ENCODE measurements at places on chromosomes 13 and 19.

GRCh38 chr13:40550130-40550529 is 116.3 kb downstream of the FOXO1 start:
- no peak for DNase-seq

DNA sequence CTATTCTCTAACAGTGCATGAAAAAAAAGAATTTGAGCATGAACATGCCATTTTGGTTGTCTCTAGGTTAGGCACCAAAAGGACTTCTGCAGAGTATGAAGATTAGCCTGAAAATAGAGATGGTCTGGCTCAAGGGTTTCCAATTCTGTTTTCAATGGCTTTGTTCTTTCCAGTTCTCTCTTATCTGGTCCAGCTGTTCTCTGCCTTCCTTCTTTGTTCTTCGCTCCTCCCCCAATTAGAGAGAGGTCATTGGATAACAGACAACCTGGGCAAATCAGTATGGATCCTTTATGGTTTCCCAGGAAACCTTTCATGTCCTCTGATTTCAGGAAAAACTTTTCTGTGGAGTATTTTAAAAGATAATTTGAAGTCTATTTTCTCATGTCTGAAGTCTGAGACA is 623.4 kb downstream of the PCDH17 start:
- DNase-seq: no peak

DNA sequence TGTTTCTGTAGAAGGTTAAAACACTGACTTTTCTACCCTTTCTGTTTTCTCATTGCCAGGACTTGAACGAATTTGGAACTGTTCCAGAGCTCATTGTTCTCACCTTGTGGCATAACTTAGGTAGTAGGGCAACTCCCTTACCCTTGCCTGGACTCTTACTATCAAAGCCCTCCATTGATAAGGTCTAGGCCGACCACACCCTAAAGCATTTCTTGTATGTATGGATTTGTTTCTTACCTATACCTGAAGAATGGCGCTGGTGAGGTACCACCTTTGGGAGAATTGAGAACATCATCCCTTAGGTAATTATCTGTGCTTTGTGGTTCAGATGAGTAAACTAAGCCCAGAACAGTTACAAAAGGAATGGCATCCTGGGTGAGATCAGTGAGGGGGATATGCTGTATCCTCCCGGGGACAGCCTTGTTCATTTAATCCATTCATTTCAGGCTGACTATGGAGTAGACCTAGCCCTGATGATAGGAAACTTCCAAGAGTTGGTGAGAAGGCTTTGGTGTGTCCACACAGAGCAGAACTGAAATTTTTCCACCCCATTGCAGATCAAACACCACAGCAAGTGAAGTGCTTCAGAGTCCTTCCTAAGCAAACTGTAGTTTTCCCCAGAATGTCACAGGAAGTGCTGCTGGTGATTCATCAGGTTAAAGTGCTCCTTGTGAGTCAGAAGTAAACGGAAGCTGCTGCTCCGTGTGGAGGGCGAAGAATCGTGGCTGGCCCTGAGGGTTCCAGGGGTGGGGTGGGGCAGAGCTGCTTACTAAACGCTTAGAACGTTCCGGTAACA is 113.0 kb downstream of the TEX26 start:
- DNase-seq: peak; percentile 57

DNA sequence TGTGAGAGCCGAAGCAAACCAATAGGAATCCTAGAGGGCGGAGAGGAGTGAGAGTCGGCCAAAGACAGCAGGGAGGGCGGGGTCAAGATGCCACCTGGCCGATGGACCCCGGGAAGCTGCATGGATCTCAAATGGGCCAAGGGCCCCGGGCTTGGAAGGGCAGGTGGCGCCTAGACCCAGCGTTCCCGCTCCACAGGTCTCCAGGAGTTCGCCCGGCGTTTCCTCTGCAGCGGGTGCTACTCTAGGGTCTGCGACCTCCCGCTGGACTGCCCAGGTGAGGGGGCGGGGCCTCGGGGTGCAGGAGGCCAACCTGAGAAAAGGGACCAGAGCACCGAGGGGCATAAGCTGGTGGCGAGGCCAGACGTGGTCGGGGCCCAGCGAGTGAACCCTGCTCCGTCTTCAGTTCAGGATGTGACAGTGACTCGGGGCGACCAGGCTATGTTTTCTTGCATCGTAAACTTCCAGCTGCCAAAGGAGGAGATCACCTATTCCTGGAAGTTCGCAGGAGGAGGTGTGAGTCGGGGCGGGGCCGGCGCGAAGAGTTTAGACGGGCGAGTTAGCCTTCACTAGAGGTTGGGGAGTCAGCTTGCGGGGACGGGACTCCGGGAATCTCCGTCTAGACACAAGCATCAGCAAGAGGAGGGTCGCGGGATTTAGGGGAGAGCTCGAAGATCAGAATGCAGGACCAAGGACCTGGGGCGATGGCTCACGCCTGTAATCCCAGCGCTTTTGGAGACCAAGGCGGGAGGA is 9.9 kb downstream of the SPACA6 start:
- DNase-seq: no peak

DNA sequence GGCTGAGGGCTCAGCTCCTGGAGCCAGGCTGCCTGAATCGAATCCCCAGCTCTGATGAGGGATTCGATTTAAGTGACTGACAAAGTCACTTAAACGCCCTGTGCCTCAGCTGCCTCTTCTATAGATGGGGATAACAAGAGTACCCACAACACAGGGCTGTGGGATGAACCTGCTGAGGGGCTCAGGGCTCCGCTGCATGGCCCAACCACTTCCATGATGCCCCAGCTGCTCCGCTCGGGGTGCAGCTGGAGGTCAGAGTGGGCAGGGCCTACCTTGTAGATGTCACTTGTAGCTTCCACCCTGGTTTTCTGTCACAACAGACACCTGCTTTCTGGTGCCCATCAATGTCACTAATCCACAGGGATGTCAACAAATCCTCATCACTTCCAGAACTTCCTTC is 39.2 kb downstream of the STK24 start:
- DNase-seq: no peak

GRCh38 chr19:4326837-4327251 is 11.8 kb downstream of the STAP2 start:
- DNase-seq: peak; percentile 42

DNA sequence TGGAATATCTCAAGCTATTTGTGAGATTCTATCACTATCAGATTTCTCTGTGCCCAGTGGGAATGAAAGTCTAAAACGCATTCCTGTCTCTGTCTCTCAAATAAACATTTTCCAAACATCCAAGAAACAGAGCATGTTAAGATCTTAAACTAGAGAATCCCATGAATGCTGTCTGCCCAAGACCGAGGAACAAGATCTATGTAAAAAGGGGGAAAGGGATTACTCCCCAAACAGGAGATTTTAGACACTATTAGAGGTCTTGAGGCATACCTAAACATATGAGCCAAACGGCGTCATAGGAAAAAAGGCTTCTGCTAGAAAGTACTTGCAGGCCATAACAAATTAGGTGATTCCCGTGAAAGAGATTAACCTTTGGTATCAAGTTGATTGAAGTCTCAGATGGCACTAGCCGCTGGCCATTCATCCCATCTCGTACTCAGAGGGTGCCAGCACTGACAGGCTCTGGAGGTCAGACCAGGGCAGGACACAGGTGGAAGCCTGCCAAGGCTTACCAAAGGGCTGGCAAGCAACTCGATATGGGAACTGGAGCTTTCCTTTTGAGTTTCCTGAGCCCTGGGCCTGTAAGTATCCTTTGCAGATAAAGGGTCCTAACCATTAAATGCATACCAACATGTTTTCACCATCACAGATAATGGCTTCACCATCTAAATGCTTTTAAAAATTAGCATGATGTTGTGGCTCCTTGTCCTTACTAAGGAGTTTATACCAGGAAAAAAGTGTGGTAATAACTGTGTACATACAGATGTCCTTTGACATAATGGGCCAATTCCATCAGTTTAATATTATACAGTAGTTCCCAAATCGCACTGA is 225.2 kb downstream of the FOXO1 start:
- no peak for DNase-seq

- DNase-seq: no peak
These were observed at the start of gene CDC42EP5 for GRCh38 chr19:54473071-54473891. Gene CDC42EP5, minus strand, starts transcription at chr19:54473296. Its CDS starts 7,749 bp downstream, at chr19:54465547.

DNA sequence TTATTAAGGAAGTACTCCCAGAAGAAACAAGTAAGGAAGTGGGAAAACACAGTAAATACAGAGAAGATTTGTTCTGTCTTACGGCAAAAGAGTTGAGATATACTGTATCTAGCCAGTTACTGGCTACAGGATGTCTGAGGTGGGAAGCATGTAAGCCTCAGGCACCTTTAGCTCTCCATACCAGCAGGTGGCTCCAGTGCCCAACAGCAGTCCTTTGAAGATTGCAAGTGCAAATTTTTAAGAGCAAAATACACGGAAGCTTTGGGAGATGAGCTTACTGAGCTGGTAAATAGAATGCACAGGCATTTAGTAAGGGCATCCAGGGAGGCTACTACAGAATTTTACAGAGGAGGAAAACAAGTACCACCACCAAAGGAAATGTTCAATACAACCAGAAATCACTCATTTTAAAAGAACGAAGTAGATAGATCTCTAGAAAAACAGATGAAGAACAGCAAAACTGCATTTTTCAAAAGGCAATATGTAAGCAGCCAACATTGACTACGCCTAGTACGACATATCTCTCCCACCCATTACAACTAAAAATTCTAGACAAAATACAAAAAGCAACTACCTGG is 57.9 kb upstream of the VSTM2B start:
- peak; percentile 6 for DNase-seq

DNA sequence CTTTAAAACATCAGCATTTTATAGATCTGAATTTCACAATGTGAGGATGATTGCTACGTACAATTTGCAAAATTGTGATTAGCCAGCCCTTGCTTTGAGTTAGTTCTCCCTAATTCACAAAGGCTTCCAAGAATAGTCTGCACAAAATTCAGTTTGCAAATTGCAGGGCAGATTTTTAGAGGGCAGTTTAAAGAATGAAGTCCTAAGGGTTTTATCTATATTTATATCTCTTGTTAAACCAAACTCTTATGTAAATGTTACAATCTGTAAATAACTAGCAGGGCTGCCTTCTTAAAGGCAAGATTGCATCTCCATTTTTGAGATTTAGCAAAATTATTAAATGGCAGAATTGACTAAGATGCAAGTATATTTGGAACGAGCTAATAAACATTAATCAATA is 52.8 kb upstream of the ZNF536 start:
- DNase-seq: no peak

GRCh38 chr13:36857253-36857652 is 38.2 kb downstream of the RFXAP start:
- no peak for DNase-seq

- DNase-seq: no peak
These were observed 204.4 kb downstream of the MZT1 start for GRCh38 chr13:72523049-72523448.

- DNase-seq: no peak
These were observed 18.5 kb downstream of the POU2F2 start for GRCh38 chr19:42113641-42114348.

GRCh38 chr13:33918199-33918932 is 100.4 kb downstream of the RFC3 start:
- no peak for DNase-seq
